Left hindlimb (tissue), 1 donor: ENCODE measurements at places on chromosomes 4 and X.

GRCh38 chr4:147799986-147800555 lies 68.2 kb downstream of the ARHGAP10 start:
- DNase-seq = peak; percentile 45

- DNase-seq = no peak
Measured at GRCh38 chr4:110467400-110467799, 8.6 kb upstream of the ENPEP start.

DNA sequence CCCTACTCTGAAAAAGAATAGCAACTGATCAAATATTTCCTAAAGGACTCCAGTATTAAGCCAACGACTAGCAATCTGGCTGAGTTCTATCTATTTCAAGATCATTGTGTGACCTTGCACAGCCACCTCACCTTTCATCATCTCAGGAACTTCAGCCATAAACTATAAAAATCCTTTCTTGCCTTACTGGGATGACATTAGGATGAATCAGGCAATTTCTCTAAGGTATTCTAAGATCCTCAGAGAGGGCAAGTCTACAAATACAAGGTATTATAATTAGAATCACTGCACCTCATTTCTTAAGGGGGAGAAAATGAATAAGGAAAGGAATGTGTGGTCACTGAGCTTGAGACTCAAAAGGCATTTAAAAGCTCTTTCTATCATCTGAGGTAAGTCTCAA lies 152.6 kb downstream of the GRIA3 start:
- DNase-seq = no peak

GRCh38 chrX:118468122-118468521 lies 27.5 kb upstream of the DOCK11 start:
- DNase-seq = no peak

- DNase-seq = no peak
Measured at GRCh38 chr4:98939438-98939837, 10.5 kb upstream of the EIF4E start.

- no peak for DNase-seq
Measured at GRCh38 chrX:104325213-104325585, 70.5 kb upstream of the ESX1 start.

DNA sequence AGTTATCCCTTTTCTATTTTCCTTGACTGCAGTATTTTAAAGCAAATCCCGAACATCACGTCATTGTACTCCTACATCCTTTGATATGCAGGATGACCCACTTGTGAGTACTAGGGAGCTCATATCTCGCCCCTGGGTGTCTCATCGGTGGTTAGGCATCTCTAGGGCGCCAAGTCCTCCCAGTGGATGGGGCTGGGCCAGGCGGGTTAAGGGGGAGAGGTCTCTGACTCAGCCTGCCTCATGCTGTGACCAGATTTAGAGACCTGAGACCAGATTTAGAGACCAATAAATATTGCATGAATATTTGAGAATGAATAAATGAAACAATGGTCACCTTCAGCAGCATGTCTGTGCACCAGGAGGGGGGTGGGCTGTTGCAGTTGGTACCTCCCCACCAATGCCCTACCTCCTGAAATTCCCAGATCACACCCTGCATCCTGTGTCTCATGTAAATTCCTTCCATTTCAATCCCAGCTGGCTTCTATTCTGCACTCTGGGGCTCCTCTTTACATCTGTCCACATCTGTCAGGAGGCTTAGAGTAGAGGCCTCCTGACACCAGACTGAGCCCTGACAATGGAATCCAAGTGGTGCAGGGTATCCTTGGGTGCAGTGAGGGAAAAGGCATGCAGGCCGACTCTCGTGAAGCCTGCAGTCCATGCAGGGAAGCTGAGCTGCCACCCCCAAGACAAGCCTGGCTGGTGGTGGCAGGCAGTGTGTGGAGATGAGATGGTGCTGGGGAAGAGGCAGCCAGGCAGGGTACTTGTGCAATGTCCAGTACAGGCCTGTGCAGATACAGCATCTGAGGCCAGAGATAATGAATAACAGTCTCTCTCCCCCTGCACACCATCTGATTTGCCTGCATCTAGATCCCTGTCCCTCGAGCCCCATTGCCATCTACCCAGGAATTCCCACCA lies 5.2 kb downstream of the APLN start:
- DNase-seq = no peak

- no peak for DNase-seq
Measured at GRCh38 chr4:48484494-48485168, 1.5 kb downstream of the SLC10A4 start.

DNA sequence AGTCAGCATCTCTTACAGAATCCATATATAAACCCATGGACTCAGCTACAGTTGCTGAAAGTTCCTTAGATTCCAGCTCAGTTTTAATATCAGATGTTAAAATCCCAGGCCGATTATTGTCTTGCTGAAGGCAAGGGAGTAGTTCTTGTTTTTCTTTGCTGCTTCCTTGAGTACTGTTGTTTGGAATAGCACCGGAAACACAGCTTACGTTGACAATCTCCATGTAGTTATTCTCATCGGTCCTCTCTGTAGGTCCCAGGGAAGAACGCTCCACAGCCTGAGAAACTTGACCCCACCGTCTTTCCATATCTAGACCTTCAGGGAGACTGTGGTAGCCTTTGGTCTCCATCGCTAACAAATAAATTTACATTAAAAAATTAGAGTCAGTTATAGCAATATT lies 5.7 kb downstream of the NR3C2 start:
- no peak for DNase-seq

DNA sequence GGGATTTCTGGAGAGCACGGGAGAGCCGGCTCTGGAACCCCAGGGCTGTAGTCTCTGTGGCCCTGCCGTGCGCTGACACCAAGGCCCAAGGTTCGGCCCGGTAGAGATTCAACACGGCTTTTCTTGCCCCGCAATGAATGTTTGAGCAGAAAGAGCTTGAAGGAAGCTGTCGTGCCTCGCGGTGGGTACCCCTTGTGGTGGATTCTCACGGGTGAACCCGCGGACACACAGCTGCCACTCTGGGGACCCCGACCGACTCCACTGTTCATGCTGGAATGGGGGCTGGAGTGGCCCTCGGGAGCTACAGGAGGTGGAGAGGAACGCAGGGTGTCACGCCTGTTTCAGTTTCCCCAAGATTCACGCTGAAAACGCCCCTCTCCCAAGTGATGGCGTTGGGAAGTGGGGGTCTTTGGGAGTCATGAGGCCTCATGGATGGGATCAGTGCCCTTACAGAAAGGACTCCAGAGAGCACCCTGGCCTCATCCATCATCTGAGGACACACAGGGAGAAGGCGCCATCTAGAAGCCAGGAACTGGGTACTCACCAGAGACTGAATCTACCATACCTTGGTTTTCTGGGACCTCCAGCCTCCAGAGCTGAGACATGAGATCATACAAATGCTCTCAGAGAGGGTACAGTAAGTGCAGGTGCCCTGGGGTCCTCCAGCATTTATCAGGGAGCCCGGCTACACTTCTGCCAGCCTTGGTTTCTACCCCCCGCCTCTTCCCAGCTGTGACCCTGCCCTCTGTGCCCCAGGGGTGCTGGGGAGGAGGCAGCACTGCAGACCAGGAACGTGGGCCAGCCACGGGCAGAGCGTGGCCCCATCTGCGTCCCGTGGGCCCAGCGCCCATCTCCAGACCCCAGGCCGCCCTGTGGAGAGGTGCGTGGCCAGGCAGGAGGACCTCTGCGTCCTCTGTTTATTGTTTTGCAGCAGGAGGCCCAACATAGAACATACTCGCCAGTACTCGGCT lies 6.4 kb downstream of the SLC25A6 start:
- DNase-seq = no peak

DNA sequence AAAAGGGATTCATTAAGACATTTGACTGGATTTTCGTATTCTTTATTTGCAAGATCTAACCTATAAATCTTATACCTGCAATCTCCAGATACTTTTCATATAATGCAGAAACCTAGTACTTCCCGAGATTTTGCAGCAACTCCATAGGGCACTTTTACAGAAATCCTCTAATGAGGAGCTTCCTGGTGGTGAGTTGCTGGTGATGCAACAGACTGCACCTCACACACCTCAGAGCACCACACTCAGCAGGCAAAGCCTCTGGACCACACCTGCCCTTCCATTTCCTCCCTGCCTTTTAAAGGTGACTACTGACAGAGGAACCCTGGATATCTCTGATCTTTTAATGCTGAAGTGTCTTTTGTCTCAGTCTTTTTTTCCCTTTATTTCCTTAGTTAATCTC lies 289.4 kb downstream of the TRAM1L1 start:
- no peak for DNase-seq

- peak; percentile 32 for DNase-seq
Measured at GRCh38 chr4:70892086-70892769, 9.9 kb upstream of the MOB1B start.

GRCh38 chrX:53018627-53019026 lies 30.0 kb upstream of the GPR173 start:
- DNase-seq = no peak

DNA sequence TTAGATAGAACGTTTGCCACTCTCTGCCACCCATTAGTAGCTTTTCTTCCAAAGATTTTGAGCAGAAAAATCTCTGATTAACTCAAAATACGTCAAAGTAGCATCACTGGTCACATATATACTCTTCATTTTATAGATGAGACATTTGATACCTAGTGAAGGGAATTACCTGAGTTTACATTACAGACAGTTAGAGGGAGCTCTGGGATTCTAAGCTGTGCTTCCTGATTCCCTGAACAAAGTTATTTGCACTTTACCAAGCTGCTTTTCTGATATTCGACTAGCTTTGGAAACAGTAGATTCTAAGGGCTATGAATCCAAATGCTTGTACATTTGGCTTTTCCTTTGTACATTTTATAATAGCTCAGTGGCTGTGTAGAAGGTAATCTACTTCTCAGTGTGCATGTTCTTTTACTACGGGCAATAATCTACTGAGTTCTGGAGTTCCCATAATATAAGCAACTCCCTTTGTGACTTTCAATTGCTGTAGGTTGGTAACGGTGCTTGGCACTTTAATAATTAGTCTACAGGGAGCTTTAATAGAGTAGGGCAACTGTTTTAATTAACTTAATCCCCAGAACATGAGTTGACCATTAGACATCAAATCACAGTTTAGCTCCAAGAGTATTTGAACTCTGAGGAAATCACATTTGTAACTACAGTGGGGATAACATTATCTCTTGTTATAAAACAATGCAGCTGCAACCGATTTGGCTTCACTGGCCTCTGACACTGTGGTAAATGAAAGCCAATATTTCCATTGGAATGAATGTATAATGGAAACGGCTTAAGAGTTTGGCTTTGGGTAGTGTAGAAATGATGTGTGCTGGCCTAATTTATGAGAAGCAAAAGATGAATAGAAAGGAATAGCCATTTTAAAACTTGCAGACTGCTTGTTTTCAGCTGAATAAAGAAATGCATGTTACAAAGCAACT lies 1602.4 kb downstream of the STIM2 start:
- peak; percentile 40 for DNase-seq

DNA sequence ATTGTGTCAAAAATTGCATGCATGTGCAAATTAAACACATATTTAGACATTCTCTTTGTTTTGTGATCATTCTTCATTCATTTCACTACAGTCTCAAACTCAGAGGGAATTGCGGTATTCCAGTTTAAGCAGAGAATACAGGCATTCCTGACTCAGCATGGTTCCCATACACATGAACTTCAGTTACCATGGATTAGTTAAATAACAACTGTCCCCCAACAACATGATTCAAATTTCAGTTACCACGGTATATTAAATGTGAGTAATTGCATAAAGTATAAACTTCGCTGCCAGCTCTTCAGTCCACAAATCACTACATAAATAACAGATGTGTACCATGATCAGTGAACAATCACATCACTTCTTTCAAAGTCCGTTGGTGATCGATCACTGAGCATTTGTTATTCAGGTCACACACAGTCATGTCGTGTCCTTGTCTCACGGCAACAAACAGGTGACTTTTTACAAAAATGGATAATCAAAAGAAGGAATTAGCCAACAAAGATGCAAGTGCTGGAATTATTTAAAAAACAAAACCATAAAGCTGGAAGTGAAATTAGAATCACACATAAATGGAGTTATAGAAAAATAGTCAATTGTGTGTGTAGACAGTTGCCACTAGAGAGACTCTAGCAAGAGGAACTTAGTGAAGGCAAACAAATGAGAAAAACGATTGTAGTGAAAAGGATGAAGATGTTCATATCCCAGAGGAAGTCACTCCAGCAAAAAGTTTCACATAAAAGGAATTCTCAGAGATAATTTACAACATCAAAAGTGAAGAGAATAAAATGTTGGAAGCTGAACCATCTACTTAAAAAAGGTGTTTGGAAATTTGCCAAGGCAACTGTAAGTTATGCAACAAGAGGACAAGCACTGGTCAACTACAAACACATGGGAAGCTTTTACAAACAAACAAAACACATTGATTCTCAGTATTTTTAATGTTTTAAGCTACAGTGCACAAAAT lies 138.6 kb upstream of the SMARCAD1 start:
- no peak for DNase-seq

DNA sequence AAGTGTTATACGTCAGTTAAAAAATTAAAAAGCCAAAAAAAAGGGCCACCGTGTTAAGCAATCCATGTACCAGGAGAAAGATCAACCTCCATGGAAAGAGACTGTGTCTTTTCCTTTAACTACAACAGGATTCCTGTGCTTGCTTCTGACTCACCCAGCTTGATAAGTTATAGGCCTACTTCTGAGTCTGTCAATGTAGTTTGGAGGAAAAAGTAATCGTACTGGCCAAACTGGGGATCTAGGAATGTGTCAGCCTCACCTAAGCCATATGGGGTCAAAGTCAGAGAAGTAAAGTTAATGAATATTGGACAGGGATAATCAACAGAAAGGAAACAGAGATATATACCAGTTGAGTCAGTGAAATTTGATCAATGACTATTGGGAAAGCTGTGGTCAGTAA lies 470.8 kb upstream of the SLIT2 start:
- no peak for DNase-seq

DNA sequence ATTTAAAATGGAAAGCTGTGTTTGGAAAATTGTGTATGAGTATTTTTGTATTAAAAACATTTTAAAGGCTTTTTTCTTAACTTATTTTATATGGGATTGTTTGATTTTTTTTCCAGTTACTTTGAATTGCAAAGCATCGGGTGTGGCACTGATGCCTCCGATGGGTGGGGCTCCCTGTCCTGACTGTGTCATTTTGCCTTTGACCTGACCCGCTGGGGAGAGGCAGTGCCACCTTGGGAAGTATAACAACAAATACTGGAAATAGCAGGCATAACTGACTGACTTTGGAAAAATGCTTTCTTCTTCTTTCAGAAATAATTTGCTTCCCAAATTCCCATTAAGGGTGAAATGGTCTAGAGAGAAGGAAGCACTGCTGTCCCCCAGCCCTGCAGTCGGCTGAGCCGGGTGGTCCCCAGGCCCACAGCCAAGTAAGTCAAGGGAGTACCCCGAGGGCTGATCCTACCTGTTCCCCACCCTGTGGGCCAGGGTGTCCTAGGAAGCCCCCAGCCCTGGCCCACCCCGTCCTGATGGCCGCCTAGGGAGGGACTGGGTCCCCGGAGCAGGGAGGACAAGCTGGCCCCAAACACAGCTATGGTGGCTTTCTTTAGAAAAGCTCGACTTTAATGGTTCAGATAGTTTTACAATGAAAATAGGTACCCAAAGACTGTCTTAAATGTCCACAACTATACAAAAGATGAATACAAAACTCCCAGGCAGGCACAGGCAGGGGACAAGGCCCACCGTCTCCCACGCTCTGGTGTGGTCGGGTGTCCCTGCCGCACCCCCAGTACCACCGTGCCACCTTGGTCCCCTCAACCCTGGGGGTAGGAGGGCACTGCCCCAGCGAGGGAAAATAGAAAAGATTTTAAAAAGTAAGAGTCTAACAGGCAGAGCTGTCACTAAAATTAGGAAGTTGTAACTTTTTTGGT lies 26.4 kb downstream of the NELFA start:
- DNase-seq = no peak

GRCh38 chrX:107842715-107843400 lies 17.2 kb downstream of the MID2 start:
- DNase-seq = no peak
